ENCODE measurements at places on chromosomes 7 and 10. TPM values are rescaled to one million over a fixed set of nuclear protein-coding genes. Genes with fewer than 3 reads are reported as not detected.

DNA sequence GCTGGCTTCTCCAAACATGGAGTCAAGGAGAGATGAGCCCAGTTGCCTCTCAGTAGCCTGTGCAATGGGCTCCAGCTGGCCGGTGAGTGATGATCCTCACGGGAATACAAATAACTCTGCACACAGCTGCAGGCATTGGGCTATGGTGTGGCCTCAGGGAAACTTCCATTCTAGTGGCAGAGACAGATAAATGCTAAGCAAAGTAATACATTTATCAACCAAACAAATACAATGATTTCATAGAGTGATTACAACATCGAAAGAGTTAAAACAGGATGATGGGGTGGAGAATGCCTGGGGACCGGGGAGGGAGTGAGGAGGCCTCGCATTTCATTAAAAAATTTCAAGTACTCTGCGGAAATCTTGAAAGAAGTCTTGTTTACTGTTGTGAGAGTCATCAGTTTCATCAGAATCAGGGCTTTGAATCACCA is 15.0 kb upstream of the AKR1B1 start:
- no peak for DNase-seq
- H3K4me1 ChIP-seq = no peaks in the 10 kb centered on the region
- no peaks in the 10 kb centered on the region for H3K27me3 ChIP-seq
- no peak overlapping the region for H3K4me3 ChIP-seq
- no peak overlapping the region for H3K27ac ChIP-seq

- H3K36me3 ChIP-seq = no peaks in the 10 kb centered on the region
- no peaks in the 10 kb centered on the region for H3K27me3 ChIP-seq
- no peak for DNase-seq
- no peak overlapping the region for H3K27ac ChIP-seq
Observed at GRCh38 chr7:50957431-50957830, 174.7 kb upstream of the GRB10 start.

DNA sequence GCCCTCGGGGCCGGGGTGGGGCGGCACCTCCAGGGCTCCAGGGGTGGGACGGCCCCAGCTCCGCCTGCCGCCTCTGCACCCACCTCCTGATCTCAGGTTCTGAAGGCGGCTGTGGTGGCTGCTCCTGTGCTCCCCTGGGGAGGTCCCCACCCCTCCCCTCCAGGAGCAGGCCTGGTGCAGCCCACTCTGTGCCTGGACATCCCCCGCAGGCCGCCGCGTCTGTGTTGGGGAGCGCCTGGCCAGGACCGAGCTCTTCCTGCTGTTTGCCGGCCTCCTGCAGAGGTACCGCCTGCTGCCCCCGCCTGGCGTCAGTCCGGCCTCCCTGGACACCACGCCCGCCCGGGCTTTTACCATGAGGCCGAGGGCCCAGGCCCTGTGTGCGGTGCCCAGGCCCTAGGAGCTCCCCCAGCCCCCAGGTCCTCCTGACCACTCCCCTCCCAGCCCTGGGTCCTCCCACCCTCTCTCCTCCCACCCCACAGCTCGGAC is 5.5 kb downstream of the CYP2W1 start:
- peak overlapping the region; percentile 11 for H3K4me3 ChIP-seq
- H3K27me3 ChIP-seq = no peaks in the 10 kb centered on the region
- no peaks in the 10 kb centered on the region for H3K4me1 ChIP-seq
- H3K36me3 ChIP-seq = no peaks in the 10 kb centered on the region
- no peak overlapping the region for H3K27ac ChIP-seq

DNA sequence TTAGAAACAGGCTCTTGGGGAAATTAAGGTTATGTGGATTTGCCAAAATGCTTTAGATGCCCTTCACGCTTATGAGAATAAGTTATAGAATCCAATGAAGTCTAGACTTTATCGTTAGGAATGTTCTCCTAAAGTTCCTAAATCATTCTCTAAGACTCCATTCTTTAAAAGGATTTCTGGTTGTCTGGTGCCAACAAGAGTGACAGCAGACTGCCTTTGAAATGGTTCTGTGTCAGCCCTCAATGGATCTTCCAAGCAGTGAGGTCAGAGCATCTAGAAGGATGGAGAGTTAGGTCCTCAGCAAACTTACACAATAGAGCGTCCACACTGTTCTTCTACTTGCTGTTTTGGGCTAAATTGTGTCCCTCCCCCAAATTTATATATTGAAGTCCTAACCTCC is 473.3 kb downstream of the GATA3 start:
- H3K4me1 ChIP-seq = no peaks in the 10 kb centered on the region
- no peaks in the 10 kb centered on the region for H3K27me3 ChIP-seq
- H3K4me3 ChIP-seq = no peak overlapping the region
- no peaks in the 10 kb centered on the region for H3K36me3 ChIP-seq

DNA sequence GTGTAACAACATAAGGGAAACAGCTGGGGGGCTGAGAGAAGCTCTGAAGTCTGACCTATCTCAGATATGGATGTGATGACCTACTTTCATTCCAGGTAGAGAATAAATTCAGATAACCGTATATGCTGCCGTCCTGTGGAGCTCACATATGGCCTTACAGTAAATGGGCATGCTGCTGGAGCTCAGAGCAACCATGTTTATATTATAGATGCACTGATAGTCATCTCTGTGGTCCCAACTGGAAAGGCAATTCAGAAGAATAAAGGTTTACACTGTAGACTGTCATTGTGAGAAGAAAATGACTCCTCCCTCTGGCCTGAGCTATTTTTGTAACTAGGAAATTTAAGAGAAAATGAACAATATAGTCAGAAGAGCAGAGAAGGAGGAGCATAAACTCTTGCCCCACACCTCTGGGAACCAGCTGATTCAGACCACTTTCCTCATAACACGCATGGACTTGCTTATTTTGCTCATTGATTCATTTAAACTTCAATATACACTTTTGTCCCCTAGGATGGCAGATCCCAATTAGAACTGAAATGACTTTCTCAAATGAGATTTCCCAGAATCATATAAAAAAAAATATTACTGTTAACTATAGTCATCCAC is 69.9 kb upstream of the NXPH1 start:
- no peak overlapping the region for H3K27ac ChIP-seq
- no peaks in the 10 kb centered on the region for H3K27me3 ChIP-seq
- no peaks in the 10 kb centered on the region for H3K4me1 ChIP-seq
- no peak overlapping the region for H3K4me3 ChIP-seq

DNA sequence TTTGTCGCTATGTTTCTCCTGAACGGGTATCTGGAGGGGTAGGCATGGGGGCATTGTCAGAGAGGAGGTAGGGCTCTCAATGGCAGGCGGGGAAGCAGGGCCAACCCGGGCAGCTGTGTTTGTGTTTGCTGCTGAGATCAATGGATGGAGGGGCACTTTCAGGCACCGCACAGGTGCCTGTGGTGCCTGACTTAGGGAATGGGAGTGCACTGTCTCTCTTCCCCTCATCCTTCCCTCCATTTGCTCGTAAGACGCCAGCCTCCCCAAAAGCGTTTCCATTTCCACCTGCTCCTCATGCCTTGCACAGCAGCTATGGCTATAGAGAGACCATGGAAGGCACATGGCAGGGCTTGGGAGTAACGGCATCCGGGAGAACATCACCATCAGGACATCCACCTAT is 615.9 kb upstream of the FOXK1 start:
- no peak for DNase-seq
- no peak overlapping the region for H3K27ac ChIP-seq
- no peak overlapping the region for H3K4me3 ChIP-seq
- no peaks in the 10 kb centered on the region for H3K36me3 ChIP-seq
- H3K27me3 ChIP-seq = no peaks in the 10 kb centered on the region

- no peaks in the 10 kb centered on the region for H3K27me3 ChIP-seq
- H3K36me3 ChIP-seq = no peaks in the 10 kb centered on the region
- no peak overlapping the region for H3K27ac ChIP-seq
- H3K4me3 ChIP-seq = no peak overlapping the region
- no peak for DNase-seq
- H3K4me1 ChIP-seq = no peaks in the 10 kb centered on the region
Observed at GRCh38 chr10:30560326-30560725, 69.2 kb downstream of the LYZL2 start.

- no peak for DNase-seq
- no peak overlapping the region for H3K4me3 ChIP-seq
- no peaks in the 10 kb centered on the region for H3K27me3 ChIP-seq
- no peaks in the 10 kb centered on the region for H3K4me1 ChIP-seq
- no peak overlapping the region for H3K27ac ChIP-seq
Observed at GRCh38 chr10:18279173-18279572, 138.9 kb downstream of the CACNB2 start.

- no peaks in the 10 kb centered on the region for H3K27me3 ChIP-seq
- no peaks in the 10 kb centered on the region for H3K36me3 ChIP-seq
- H3K4me1 ChIP-seq = no peaks in the 10 kb centered on the region
- no peak overlapping the region for H3K4me3 ChIP-seq
- H3K27ac ChIP-seq = no peak overlapping the region
- no peak for DNase-seq
Observed at GRCh38 chr10:9792181-9792580, 1225.5 kb upstream of the CELF2 start.

DNA sequence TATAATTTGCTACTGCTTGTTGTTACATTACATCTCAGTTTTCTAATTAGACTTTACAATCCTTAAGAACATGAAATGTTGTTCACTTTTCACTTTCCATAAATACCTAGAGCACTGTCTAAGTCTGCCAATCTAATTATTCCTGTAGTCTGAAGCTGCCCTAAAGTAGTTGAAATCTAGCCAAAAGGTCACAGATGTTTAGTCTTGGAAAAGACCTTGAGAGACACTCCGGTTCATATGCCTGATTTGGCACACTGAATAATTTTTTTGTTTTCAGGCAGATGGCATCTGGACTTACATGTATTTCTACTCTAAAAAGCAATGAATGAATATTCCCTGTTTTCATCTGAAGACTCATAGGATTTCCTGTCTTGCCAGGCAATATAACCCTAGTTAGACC is 359.1 kb downstream of the ANKRD7 start:
- no peaks in the 10 kb centered on the region for H3K4me1 ChIP-seq
- no peaks in the 10 kb centered on the region for H3K36me3 ChIP-seq
- no peak for DNase-seq
- no peak overlapping the region for H3K4me3 ChIP-seq
- no peak overlapping the region for H3K27ac ChIP-seq
- no peaks in the 10 kb centered on the region for H3K27me3 ChIP-seq

GRCh38 chr7:75870557-75871161 is 8.2 kb upstream of the RHBDD2 start:
- H3K4me1 ChIP-seq = no peaks in the 10 kb centered on the region
- no peak for DNase-seq
- H3K27me3 ChIP-seq = no peaks in the 10 kb centered on the region
- H3K27ac ChIP-seq = no peak overlapping the region
- no peak overlapping the region for H3K4me3 ChIP-seq
- H3K36me3 ChIP-seq = no peaks in the 10 kb centered on the region

DNA sequence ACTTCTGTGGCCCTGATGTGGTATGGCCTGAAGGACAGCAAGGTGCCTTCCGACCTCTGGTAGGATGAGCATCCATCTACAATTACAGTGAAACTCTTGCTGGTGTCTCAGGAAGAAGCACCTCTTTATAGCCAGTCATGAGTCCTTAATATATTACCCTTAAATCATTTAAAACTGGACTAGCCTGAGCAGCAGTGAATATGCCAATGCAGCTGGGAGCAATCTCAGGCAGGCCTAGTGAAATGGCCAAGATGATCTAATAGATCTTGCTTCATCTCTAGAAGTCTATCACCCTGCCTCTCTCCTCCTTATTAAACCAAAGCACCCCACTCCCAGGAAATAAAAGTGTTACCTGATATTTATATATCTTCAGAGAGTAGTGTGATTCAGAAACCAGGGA is 66.7 kb upstream of the SORCS3 start:
- H3K36me3 ChIP-seq = no peaks in the 10 kb centered on the region
- H3K27ac ChIP-seq = no peak overlapping the region
- H3K4me3 ChIP-seq = no peak overlapping the region
- H3K27me3 ChIP-seq = no peaks in the 10 kb centered on the region
- no peak for DNase-seq

DNA sequence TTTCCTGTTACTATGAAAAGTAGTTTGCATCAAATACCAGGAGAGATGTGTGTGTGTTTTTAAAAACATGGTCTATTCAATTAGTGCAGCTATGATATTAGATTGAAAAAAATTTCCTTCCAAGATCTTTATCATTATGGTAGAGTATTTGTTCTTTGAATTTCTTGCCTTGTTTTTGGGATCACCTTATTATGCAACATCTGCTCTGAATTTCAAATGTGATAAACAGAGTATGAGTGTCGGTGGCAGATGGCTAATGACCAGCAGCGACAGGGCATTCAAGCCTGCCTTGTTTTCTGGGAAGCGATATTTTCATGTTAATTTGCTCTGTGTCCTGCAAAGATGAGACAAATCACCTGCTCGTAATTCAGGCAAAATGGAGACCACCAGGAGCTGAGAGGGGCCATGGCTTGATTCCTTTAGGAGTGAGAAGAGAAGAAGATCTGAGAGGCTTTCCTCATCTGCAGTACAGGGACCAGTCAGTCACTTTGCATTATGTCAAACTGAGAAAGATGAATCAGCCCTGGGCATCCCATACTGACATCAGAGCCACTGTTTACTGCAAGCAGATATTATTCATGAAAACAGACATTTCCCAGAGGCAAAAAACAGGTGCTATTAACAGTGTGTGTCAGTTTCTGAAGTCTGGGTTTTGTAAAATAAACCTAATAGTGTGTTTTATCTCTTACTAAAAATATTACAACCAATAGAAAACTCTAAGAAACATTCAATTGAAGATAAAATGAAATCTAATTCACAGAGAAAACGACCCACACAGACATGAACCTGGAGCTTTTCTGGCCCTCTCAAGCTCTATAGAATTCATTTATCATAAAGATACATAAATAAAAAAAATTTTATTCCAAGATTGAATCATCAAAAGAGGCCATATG is 67.6 kb downstream of the CDK6 start:
- peaks cover 7% of the 10 kb centered on the region for H3K4me1 ChIP-seq
- H3K27ac ChIP-seq = no peak overlapping the region
- DNase-seq = no peak
- no peaks in the 10 kb centered on the region for H3K27me3 ChIP-seq
- no peak overlapping the region for H3K4me3 ChIP-seq
- peaks cover 1% of the 10 kb centered on the region for H3K36me3 ChIP-seq

GRCh38 chr10:50416181-50416824 is 165.0 kb upstream of the ASAH2 start:
- H3K36me3 ChIP-seq = no peaks in the 10 kb centered on the region
- no peaks in the 10 kb centered on the region for H3K27me3 ChIP-seq
- H3K4me3 ChIP-seq = no peak overlapping the region
- H3K27ac ChIP-seq = peak overlapping the region; percentile 21
- DNase-seq = no peak
- H3K4me1 ChIP-seq = peaks cover 7% of the 10 kb centered on the region

DNA sequence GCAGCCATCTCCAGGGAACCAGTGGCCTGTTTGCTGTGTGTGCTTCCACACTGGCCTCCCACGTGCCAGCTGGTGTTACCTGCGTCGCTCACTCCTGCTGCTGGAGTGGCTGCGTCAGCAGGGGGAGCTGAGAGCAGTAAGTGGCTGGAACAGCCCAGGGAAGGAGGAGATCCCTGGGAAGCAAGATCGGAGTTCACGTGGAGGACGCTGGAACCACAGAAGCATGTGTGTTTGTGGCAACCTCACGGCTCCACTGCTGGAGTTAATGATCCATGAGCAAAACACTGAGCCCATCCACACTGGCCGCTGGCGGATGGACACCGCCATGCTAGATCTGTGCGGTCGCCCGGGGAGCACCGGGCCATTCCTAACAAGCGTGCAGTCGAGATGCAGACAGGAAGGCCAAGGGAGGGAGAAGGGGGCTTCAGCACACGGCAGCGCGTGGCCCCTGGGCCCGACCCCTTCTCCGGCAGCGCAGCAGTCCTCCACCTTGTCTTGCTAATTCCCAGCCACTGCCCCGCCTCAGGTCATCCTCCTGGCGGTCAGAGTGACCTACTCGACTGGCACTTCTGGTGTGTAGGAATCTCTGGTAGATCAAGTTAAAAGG is 68.5 kb upstream of the EEPD1 start:
- H3K4me3 ChIP-seq = no peak overlapping the region
- peaks cover 14% of the 10 kb centered on the region for H3K4me1 ChIP-seq
- H3K27ac ChIP-seq = no peak overlapping the region

The WBP1L gene
- 38.8 TPM for polyA plus RNA-seq
